Type B pancreatic cell (in vitro differentiated cells): ENCODE measurements at places on chromosomes 2 and 18.

DNA sequence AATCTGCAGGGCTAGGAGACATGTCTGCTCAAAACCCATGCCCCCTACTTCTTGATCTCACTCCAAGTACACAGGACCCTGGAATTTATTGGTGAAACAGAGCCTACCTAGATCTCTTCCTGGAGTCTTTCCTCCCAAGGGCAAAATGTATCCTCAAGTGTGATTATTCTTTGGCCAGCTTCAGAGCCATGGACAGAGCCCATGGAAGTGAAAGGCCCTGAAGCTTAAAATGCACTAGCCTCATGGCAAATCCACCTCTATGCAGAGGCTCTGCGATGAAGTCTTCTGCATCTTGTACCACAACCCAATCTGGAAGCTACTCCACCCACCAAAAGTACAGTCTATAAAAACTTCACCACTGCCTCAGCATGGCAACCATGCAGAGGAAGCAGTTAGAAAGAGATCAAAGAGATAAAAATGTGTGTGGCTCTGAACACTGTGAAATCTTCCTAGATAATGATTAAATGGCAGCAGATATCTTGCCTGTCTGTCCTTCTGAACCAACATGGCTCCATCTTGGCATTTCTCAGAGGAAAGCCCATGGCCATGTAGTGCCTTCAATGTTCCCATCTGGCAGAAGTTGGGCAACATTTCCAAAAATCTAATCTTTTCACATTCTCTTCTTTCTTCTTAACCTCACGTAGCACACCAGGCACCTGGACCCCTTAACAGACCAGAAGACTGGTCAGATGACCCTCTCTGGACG, 142.9 kb upstream of the KLF7 start:
- DNase-seq, result no peak

DNA sequence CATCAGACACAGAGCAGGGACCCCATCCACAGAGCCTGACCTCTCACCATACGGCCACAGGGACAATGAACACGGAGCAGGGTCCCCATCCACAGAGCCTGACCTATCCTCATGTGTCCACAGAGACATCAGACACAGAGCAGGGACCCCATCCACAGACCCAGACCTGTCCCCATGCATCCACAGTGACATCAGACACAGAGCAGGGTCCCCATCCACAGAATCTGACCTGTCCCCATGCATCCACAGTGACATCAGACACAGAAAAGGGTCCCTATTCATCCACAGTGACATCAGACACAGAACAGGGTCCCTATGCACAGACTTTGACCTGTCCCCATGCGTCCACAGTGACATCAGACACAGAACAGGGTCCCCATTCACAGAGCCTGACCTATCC, 325.1 kb upstream of the RAB6C start:
- no peak for DNase-seq

DNA sequence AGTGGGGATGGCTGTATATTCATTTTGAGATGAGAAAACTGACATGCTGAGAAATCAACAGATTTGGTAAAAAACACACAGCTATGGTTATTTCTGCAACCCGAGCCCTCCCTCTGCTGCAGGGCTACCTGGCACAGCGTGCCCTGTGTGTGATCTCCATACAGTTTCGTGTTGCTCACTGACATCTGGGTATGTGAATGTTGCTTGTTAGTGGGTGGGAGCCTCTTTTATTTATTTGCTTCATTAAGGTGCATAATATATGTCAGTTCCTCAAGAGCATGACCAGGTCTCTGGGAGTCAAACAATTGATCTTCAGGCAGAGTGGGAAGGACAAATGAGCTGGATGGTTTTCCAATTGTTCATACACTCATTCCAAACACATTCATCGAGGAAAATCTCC, 139.1 kb upstream of the FHL2 start:
- no peak for DNase-seq

DNA sequence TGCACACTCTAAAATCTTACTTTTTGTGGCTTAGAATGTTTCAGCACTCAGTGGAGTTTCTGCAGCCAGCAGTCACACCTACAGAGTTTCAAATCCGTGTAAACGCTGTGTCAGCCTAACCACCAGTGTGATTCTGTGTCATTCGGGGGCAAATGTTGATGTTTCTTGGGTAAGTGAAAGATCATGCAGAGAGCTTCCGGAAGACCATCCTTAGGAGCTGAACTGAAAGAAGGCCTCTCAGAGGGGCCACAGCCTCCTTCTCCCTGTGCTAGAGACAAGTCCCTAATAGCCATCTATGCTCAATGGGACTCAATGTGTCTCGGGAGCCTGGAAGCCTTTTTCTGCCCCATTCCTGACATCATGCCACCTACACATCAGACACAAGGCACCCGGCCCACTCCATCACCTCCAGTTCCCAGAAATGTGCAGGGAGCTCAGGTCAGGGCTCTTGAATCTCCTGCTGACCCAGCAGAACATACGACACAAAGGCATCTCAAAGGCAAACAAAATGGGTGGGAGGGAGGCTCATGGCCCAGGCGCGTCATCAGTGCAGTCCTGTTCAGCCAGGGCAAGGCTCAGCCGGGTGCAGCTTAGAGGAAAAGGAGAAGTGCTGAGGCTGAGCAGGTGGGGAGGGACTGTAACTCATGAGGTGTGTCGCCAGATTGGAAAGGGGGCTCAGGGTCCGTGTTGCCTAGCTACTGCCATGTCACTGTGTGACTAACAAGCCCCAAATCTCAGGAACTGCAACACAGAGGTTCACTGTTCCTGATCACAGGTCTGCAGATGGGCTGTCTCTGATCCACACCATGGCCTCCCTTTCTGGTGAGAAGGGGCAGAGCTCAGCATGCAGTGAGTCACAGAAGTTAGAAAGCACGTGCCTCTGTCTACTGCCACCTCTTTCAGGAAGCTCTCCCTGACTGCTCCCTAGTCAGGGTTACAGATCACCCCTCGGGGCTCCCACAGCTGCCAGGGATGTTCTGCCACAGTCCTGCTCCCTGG, 82.0 kb downstream of the SMAD7 start:
- DNase-seq, result no peak

DNA sequence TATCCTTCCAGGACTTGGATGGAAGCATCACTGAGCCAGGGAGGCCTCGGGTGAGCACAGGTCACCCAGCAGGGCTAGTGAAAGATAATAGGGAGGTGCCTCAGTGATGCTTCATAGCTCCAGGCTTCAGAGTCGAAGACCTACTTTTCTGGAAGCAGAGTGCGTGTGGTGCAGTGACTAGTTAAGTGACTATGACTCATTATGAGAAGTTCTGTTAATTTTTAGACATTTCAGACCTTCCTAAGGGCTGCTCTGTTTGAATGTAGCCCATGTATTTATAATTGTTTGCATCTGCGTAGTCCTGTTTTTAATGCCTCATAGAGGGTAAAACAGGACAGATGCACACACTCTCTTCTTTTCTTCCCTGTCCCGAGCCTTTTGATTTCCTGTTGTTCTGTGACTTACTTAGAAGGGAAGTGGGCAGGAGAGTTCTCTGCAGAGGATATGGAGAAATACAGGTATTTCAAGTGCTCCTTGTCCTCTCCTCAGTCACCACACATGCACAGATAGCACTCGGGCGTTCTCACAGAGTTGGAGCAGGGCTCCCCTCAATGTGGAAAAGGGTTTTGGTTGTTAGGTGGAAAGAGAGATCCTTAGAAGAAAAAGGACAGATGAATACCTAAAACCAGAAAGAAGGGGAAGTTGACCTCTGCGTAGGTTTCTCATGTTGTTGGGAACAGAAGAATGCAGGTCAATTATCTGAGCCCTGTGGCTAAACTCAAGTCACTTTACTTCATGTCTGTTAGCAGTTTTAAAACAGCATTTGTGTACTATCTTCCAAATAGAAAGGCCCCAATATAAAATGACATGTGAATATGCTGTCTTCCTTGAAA, 34.7 kb downstream of the RALB start:
- no peak for DNase-seq

DNA sequence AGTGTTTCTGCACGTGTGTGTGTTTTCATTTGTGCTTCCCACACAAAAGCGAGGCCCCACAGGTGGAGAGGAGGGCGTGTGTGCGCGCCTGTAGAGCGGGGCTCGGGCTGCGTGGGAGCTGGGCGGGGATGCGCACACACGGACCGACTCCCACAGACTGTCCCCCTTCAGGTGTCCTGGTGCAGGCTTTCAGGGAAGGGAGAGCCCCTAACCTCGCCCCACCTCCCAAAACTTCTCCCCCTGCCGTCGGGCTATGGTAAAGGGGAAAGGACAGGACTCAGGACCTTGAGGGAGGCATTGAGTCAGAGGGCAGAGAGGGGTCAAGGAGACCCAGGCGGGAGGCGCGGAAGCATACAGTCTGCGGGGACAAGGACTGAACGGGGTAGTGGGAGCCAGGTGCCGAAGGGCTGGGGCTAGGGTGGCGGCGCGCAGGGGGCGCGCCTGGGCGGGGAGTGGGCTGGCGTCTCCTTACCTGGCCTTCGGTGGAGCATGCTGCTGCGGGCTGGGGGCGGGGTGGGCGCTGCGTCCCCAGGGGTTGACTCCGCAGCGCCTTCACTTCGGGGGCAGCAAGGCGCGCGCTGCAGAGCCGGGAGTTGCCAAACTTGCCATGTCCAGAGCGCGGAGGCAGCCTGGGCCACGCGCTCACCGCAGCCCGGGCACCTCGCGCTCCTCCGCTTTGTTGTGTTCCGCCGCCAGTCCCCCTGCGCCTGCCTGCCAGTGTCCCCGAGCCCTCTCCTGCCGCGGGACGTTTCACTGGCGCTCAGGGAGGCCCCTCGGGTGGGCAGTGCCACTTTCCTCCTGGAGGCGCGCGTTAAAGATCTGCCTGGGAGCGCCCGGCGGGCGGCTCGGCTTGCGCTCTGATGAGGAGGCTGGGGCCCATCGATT, 302.0 kb downstream of the NCKAP5 start:
- no peak for DNase-seq

DNA sequence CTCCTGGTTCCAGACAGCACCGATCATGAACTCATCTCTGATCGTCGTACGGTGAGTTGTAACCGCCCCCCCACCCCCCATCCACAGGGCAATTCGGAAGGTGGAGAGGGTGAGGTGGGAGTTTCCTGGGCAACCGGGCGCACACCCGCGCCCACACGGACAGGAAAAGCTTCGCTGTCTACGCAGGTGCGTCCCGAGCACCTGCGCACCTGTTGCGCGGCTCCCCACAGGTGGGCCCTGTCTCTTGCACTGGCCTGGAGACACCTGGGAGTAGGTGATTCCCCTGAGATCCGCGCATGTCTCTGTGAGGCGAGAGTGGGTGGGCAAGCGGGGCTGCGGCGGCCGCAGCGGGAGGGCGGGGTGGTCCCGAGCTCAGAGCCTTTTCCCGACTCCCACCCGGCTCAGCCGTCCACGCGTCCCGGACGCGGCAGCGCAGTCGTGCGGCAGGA, 459 bp upstream of the ATP6V1C2 start:
- DNase-seq, result no peak

GRCh38 chr2:98579926-98580325, 28.4 kb downstream of the COA5 start:
- no peak for DNase-seq

DNA sequence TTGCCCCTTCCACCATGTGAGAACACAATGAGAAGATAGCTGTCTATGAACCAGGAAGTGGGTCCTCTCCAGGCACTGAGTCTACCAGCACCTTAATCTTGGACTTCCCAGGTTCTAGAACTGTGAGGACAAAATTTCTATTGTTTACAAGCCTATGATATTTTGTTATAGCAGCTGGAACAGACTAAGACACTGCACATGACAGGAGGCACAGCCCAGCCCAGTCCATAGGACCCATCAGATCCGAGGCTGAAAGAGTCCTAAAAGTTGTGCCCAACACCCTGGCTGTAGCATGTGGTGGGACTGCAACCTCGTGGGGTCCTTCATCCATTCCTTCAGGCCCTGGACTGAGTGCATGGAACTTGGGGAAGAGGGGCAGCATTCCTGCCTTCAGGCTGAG, 48.4 kb upstream of the YWHAQ start:
- DNase-seq, result no peak

DNA sequence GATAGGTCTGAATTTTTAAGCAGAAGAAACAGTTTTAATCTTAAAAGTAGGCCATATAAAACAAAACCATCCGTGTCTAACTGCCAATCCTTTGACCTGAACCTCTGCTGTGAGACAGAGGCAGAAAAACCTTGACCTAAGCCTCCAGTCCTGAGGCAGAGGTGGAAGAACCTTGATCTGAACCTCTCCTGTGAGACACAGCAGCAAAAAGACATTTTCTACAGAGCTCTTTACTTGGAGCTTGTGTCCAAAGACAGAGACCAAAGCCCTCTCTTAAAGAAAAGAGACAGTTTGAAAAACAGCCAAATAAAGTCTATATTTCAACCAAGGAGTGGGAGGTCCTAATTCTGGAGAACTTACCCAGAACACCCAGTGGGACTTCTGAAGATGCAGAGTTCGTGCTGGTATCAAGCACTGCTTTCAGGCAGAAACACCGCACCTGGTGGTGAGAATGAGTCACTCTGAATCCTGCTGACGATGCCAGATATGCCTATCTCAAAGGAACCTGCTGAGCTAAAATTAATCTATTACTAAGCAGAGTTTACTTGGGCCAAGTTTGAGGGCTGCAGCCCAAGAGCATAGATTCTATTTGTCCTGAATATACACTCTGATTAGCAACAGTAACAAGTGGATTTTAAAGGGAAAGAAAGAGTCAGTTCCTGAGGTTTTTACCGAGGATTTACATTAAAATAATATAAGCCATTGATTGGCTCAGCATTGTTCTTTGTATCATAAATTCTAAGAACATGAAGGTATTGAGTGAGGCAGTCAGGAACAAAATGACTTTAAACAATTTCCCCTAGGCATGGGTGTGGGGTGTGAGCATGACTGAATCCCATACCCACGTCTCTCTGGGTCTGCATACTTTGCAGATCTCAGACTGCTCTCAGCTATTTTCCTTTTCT, 806.4 kb downstream of the TRIB2 start:
- DNase-seq, result no peak

DNA sequence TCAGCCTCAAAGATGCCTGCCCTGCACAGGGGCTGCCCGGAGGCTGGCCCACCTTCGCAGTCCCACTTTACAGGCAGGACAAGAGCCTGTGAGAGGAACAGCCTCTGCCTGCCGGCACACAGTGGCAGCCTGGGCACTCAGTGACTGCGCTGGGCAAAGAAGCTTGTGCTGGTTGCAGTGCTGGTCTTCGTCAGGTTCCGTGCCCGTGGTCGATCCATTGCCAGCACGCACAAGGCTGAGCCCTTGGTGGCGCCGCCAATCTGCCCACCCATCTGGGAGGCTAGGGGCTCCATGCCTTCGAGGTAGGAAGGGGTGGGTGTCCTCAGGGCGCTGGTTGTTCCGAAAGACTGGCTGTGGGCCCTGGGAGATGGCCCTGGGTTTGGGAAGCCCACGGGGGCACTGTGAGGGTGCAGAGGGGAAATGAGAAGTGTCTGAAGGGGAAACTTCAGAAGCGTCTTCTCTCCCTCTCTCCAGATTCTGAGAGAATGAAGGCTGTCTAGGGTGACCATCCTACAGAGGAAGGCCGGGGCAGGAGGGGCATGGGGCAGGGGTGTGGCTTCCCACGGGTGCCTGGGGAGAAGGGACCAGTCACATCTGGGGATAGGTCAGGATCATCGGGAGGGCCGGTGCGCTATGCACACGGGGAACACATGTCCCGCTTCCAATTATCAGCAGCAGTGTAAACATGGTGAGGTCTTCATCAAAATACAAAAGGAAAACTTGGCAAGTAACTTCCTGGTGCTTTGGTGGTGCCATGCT, 49.1 kb upstream of the HS6ST1 start:
- no peak for DNase-seq

GRCh38 chr2:187475499-187476248, 27.6 kb upstream of the CALCRL start:
- no peak for DNase-seq
